ENCODE measurements at places on chromosomes 12 and 14. TPM values are rescaled to one million over a fixed set of nuclear protein-coding genes. Genes with fewer than 3 reads are reported as not detected.
A peak's percentile ranks its signal among the peaks of the same experiment; 100 is the strongest.

- no peak for DNase-seq
These were observed 295.0 kb downstream of the RMST start for GRCh38 chr12:97757481-97758193.

- DNase-seq: no peak
These were observed 21.8 kb upstream of the RTRAF start for GRCh38 chr14:51967521-51967920.

The TMEM19 gene
- 18.6 TPM for total RNA-seq

- DNase-seq: peak; percentile 74
These were observed 2.8 kb downstream of the TMX1 start for GRCh38 chr14:51242545-51243490.

GRCh38 chr12:94558612-94559011 lies 91.7 kb downstream of the TMCC3 start:
- DNase-seq: no peak

GRCh38 chr14:105979446-105979845 lies 453.1 kb downstream of the TMEM121 start:
- no peak for DNase-seq

- no peak for DNase-seq
These were observed 39.3 kb downstream of the BBS10 start for GRCh38 chr12:76308866-76309265.

The KRT79 gene
- not detected for total RNA-seq

DNA sequence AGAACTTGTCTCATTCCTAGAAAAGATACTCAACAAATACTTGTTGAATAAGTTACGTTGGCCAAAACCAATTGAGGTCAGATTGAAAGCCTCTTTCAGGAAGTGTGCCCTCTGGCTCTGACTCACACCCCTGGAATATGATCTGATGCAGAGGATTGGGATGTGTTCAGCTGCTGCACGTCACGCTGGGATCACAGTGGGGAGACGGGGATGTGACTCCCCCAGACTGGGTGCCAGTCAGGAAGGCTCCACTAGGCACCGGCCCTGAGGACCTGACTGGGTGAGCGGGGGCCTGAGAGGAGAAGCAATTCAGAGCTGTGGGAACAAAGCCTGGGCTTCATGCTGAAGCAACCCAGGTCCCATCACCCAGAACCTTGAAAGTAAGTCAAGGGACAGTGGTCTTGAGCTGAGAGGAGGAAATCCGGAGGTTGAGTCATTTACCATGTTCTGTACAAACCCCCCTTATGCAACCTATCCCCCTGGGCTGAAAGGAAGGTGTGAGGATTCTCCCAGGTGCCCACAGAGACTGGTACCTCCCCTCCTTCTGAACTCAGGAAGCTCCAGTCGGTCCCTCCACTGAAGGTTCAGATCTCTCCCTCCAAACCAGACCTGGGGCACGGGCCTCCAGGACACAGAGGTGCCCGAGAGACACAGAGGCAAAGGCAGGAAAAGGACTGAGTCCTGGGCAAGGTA lies 3.9 kb downstream of the CEBPE start:
- peak; percentile 36 for DNase-seq

DNA sequence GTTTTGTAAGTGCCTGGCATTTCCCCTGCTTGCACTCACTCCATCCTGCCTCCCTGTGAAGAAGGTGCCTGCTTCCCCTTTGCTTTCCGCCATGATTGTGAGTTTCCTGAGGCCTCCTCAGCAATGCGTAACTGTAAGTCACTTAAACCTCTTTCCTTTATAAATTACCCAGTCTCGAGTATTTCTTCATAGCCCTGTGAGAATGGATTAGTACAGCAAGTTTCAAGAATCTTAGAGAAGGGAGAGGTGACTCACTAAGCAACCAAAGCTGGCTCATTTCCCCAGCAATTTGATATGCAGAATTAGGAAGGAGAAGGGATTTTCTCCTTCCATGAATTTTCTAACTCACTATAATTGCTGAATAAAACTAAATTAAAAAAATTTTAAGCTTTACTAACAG lies 251.0 kb upstream of the FOXG1 start:
- no peak for DNase-seq

GRCh38 chr12:52578469-52578868 lies 4.8 kb upstream of the KRT74 start:
- no peak for DNase-seq

The TAS2R46 gene
- total RNA-seq: 1.3 TPM

DNA sequence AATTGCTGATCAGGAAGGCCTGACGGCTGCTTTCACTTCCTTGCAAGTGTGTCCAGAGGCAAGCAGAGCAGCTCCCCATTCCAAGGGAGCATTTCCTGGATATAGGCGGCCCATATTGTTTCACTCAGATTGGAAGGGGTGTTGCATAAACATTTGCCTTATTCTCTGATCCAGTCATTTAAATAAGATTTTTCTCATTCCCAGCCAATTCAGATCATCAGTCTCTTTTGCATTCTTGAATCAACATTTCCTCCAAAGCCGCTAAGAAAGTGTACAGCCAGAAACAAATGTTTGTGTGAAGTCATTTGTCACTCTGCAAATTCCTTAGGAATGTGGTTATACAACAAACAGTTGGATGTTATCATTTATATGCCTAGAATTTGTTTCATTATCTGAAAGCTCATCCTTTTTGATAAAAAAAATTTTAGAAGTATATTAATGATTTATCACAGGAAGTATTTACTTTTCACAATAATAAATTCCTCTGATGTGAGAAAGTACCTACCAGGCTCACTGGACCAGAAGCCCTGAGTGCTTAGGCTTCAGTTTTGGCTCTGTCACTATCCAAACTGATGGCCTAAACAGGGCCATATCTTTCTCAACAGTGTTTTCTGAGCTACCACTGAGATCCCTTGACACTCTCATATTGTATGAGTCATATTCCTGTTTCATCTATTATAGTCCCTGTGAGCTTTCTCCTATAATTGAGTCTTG lies 379.6 kb downstream of the CCDC91 start:
- DNase-seq: no peak

GRCh38 chr14:51823706-51824105 lies 36.7 kb upstream of the GNG2 start:
- no peak for DNase-seq

The LEMD3 gene
- total RNA-seq: 34.4 TPM

- no peak for DNase-seq
These were observed 247.2 kb upstream of the CCDC196 start for GRCh38 chr14:66238969-66239368.

The TPH2 gene
- 0.38 TPM for total RNA-seq

The ERBB3 gene
- total RNA-seq: 55.6 TPM

GRCh38 chr12:83818881-83819280 lies 1093.7 kb downstream of the SLC6A15 start:
- peak; percentile 57 for DNase-seq

DNA sequence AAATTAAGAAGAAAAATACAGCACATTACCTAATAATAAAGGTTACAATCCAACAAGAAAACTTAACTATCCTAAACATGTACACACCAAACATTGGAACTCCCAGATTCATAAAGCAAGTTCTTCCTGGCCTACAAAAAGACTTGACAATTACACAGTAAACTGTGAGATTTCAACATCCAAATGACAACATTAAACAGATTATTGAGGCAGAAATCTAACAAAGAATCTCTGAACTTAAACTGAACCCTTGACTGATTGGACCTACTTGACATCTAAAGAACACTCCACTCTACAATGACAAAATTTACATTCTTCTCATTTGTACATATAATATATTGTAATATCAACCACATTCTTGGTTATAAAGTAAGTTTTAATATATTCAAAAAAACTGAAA lies 1341.3 kb downstream of the LRFN5 start:
- DNase-seq: no peak

DNA sequence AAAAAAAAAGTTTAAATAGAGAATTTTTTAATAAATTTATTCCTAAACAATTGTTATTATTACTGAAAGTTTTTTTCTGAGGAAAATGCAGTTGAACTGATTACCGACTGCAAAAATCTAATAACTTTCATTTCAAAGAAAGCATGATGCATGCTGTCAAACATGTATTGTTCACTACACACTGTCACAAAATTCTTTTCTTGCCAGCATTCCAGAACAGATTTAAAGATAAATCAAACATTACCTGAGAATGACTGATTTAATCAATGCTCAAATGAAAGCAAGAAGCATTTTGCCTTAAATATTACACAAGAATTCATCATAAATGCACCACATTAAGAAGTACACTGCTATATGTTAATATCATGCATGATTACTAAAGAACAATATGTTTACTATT lies 588.3 kb downstream of the SLC16A7 start:
- no peak for DNase-seq

The NRXN3 gene
- 16.8 TPM for total RNA-seq

The CLEC2A gene
- total RNA-seq: 0.87 TPM

DNA sequence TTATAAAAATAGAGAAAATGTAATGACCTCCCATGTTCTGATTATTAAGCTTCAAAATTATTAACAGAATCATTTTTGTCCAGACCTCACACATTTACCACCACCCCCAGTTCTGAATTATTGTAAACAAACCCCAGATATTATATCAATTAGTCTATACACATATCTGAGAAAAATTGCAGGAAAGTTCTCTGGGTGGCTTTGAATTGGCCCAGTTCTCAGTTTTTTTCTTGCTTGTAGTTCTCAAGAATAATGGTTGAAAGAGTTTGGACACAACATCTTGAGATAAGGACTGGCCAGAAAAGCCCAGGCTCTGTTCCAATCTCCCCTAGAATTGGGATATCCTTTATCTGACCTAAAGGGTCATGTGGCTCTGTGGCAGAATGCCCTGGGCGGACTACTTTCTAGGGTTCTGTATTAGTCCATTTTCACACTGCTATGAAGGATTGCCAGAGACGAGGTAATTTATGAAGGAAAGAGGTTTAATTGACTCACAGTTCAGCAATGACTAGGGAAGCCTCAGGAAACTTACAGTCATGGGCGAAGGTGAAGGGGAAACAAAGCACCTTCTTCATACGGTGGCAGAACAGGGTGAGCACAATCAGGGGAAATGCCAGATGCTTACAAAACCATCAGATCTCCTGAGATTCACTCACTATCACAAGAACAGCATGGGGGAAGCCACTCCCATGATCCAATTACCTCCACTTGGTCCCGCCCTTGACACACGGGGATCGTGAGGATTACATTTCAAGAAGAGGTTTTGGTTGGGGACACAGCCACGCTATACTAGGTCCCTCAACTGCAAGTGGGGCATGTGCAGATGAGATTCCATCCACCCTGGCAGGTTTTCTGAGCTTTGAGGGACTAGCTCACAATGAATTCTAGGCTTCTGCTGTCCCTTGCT lies 1504.6 kb upstream of the FLRT2 start:
- peak; percentile 45 for DNase-seq

DNA sequence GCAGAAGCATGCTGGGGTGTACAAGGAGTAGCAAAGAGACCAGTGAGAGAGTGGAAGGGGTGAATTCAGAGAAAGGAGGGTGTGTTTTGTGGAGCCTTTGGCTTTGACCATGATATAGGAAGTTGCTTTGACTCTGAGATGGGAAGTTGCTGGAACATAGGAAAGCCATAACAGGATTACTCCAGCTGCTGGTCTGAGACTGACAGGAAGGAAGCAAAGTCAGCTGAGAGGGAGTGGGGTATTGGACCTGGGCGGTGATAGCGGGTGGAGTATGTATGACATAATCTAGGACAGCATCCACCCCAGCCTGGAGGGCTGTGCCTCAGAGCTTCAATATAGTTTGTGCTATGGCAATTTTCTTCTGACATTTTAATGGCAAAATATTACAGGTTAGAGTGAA lies 324.4 kb downstream of the PDZRN4 start:
- no peak for DNase-seq

DNA sequence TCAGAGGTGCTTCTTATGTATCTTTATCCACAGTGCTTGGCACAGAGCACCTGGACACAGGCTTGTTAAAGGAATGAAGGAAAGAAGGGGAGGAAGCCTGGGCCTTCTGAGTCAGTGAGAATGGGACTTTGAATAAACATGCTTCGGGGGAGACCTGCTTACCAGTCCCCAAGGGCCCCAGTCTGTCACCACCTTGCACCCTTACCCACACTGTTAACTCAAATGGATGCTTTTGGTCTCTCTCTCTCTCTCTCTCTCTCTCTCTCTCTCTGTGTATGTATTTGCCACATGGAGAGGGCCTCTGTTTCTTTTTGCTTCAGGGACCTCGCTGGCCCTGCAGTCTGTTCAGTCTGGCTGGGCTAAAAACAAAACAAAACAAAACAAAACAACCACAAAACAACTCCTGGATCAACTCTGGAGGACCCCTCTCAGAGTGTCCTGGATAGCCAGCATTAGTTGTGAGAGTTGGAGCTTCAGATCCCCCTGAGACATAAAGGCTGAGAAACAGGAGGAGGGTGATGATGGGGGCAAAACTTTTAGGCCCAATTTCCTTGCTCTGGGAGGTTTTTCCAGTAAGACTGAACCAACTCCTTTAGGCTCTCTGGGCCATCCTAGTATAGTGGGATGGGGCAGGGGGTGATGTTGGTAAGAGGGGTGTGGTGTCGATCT lies 1.9 kb downstream of the KIF5A start:
- no peak for DNase-seq

GRCh38 chr12:55996201-55996714 lies 818 bp upstream of the SUOX start:
- peak; percentile 81 for DNase-seq

GRCh38 chr14:56088941-56089340 lies 29.3 kb upstream of the PELI2 start:
- no peak for DNase-seq

DNA sequence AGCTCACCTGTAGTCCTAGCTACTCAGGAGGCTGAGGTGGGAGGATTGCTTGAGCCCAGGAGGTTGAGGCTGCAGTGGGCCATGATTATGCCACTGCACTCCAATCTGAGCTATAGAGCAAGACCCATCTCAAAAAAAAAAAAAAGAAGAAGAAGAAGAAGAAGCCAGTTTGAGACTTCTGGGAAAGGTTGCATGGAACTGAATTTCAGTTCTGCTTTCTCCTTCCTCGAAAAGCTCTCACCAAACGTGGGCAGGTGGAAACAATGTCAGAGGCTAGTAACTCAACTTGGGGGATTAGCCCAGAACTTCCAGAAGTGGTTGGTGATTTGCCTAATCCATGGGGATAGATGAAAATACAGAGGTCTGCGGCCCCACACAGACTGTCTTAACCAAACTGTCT lies 18.7 kb downstream of the FLVCR2 start:
- DNase-seq: no peak

The SMIM41 gene
- total RNA-seq: not detected

The AMDHD1 gene
- 0.72 TPM for total RNA-seq
